ENCODE measurements at places on chromosomes 1 and 21. TPM values are rescaled to one million over a fixed set of nuclear protein-coding genes. Genes with fewer than 3 reads are reported as not detected.

The CASQ1 gene
- not detected for total RNA-seq

The FCAMR gene
- total RNA-seq = not detected

The GJC2 gene
- total RNA-seq = 2.1 TPM

The DPH2 gene
- 19.6 TPM for total RNA-seq

The LAX1 gene
- not detected for total RNA-seq

The SHISA4 gene
- 23.2 TPM for total RNA-seq

The C8B gene
- not detected for total RNA-seq

The CTSS gene
- 4.2 TPM for total RNA-seq

The LCE1E gene
- 0.42 TPM for total RNA-seq

The CDCA8 gene
- total RNA-seq = 0.30 TPM

The C1orf74 gene
- 2.4 TPM for total RNA-seq

The SGIP1 gene
- 4.4 TPM for total RNA-seq

The NHLH1 gene
- total RNA-seq = not detected

The EPB41 gene
- total RNA-seq = 20.2 TPM

The SOX13 gene
- total RNA-seq = 1.5 TPM

The TRIM17 gene
- total RNA-seq = under 0.01 TPM

The FABP3 gene
- total RNA-seq = 4.5 TPM

The USF1 gene
- 49.4 TPM for total RNA-seq

The CITED4 gene
- total RNA-seq = 2.7 TPM

The CLDN19 gene
- total RNA-seq = not detected

The MFAP2 gene
- 34.6 TPM for total RNA-seq
